ENCODE measurements at places on chromosomes 3 and 15.

DNA sequence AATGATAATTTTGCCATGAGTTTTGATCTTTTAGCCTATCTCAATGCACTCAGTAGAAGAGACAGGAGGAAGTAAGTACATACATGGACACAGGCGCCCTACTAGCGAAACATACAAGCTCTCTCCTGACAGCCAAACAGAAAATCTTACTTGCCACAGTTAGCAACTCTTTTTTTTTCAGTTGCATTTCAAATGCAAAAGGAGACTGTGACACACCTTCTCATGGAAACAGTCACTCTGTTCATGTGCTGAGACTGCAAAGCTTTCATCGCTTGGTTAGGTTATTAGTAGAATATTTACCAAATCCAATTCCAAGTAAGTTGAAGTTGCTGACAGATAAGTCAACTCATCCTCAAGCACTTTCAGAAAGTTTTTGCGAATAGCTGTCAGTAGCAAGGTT is 223.3 kb downstream of the FOXP1 start:
- DNase-seq, result no peak

GRCh38 chr3:20140881-20141280 is 45.1 kb downstream of the SGO1 start:
- DNase-seq, result no peak

DNA sequence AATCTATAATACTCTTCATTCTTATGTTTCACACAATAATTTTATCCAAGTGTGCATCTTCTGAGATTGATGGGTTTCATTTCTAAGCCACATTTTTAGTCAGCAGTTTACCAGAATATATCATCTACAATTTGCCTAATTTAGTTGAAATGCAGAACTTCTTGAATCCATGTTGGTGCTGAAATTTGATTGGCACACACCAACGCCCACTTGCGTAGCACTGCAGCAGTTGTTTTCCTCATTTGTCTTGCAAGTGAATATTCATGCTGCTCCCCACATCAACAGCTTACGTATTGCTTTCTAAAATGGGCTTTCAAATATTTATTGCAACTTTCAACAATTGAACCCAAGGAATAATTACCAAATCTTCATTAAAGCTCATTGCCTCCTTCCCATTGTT is 87.8 kb upstream of the CTDSPL start:
- DNase-seq, result no peak

- DNase-seq, result no peak
These were observed 10.3 kb upstream of the ZBED2 start for GRCh38 chr3:111605493-111605892.

Data from posterior cingulate gyrus (tissue), 11 donors.